ENCODE measurements at places on chromosomes 6 and 20. TPM values are rescaled to one million over a fixed set of nuclear protein-coding genes. Genes with fewer than 3 reads are reported as not detected.

SFTA2 gene
- not detected for total RNA-seq

LY6G6C gene
- total RNA-seq = not detected

RIPOR2 gene
- total RNA-seq = 7.2 TPM

C6orf118 gene
- not detected for total RNA-seq

LRFN2 gene
- 0.13 TPM for total RNA-seq

DNAH8 gene
- 0.11 TPM for total RNA-seq

CLPSL1 gene
- not detected for total RNA-seq

GGT7 gene
- 39.1 TPM for total RNA-seq

All from thyroid gland (tissue), 4 donors.